Uterus (tissue), 4 donors: ENCODE measurements at places on chromosomes 16 and 17. TPM values are rescaled to one million over a fixed set of nuclear protein-coding genes. Genes with fewer than 3 reads are reported as not detected.

DNA sequence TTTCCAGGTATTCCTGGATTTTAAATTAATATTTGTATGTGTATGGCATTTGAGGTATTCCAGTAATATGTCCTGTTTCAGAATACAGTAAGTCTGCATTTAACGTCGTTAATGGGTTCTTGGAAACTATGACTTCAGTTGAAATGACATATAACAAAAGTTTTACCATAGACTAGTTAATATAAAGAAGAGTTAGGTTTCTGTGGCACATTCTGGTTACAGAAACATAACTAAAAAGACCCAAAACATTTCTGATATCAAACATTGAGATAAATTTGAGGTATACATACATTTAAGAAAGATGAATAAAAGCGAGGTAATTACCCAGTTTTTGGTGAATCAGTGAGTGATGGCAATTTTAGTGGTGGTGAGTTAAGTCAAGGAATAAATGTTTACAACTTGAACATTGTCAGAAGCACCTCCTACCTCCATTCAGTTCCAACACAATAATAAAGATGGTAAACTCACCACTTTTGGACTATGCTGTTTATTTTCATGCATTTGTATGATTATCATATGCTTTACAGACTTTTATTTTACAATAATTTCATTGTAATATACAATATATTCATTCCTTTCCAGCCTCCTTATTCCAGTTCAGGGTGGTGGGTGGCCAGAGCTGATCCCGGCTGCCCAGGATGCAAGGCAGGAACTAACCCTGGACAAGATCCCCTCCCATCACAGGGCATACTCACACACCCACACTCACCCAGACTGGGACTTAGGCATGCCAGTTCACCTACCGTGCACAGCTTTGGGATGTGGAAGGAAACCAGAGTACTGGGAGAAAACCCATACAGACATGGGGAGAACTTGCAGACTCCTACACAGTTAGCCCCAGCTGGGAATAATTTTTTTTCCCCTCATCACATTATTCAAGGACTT is 9.7 kb downstream of the LUC7L3 start:
- no peak for DNase-seq

DNA sequence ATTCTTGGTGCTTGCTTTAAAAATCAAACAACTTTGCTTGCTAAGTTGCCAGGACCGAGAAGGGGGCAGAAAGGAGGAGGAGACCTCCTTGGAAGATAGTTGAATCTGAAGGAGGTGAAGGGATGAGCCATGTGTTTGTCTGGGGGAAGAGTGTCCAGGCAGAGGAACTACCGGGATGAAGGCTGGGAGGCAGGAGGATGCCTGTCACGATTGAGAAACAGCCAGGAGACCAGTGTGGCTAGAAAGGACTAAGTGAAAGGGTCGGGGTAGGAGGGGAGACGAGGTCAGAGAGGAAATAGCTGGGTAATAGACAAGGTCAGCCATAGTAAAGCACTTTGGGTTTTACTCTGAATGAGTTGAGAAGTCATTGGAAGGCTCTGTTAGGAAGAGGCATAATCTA is 38.9 kb upstream of the CSNK2A2 start:
- no peak for DNase-seq

GRCh38 chr16:67995423-67995822 is 3.9 kb downstream of the DPEP2 start:
- no peak for DNase-seq

DNA sequence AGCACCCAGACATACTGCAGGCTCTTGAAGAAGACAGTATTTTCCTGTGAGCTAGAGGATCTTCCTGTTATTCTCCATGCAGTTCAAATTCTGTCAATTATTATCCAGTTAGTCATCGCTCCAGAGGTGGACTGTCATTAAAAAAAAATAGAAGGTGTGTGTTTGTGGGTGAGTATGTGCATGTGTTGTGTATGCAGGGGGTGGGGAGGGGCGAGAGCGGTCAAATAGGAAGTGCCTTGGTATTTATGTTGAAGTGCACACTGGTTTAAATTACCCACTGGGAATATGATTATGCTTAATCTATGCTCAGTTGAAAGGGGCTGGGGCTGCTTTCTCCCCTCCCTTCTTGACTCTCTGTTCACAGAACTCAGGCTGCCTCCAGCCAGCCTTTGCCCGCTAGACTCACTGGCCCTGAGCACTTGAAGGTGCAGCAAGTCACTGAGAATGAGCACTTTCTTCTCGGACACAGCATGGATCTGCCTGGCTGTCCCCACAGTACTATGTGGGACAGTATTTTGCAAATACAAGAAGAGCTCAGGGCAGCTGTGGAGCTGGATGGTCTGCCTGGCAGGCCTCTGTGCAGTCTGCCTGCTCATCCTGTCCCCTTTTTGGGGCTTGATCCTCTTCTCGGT is at the start of gene HSD17B2:
HSD17B2 (plus strand) TSS at position 273 of the 632 bp plus-strand sequence; CDS start at position 445, 172 bp downstream.
- no peak for DNase-seq

SRL gene
- total RNA-seq, result 0.29 TPM

MEIOC gene
- total RNA-seq, result not detected

- DNase-seq, result no peak
These were observed 41.6 kb downstream of the MYO1D start for GRCh38 chr17:32835291-32835761.

GRCh38 chr17:30299000-30299399 is 7.3 kb upstream of the BLMH start:
- no peak for DNase-seq

DNA sequence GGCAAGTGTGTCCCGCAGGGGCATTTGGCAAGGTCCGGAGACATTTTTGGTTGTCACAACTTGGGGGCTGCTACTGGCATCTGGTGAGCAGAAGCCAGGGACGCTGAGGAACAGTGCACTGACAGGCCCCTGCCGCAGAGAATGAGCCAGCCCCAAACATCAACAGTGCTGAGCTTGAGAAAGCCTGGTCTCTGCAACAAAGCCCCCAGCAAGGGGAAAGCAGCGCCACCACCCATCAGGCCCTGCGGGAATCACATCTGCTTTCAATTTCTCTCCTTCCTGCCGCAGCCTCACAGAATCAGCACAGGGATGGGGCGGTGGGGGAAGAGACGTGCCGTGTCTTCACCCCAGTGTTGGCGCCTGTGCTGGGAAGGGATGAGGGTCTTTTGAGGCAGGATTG is 14.8 kb upstream of the PRPSAP1 start:
- no peak for DNase-seq

ZP2 gene
- not detected for total RNA-seq

ATP2A1 gene
- 1.6 TPM for total RNA-seq

GRIN2C gene
- not detected for total RNA-seq

DNA sequence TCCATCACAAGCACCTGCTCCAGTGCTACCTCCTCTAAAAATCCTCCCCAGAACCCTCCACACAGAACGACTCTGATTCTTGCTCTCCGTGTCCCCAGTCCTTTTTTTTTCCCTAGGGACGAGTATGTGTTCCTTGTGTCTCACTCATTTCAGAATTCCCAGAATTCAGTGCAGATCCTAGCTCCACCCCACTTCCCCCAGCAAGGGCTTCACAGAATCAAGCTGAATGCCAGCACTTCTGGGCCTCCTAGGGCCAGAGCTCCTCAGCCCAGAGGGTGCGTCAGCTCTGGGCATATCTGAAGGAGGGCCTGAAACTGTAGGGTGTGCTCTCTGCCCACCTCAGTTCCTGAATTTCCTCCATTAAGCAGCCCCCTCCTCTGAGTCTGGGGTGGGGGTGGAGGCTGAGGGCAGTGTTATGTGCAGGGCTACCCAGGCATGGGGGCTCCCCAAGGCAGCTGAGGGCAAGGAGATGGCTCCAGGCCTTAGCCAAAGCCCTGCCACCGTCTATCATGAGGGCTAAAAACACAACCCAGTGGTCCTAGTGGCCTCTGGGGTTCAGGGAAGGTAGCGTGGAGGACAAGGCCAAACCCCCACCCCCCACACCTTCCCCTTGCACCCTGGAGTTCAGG is 6.5 kb downstream of the UNC119 start:
- no peak for DNase-seq

LRRC37B gene
- total RNA-seq, result 23.4 TPM

WNT3 gene
- total RNA-seq, result 0.46 TPM

DNA sequence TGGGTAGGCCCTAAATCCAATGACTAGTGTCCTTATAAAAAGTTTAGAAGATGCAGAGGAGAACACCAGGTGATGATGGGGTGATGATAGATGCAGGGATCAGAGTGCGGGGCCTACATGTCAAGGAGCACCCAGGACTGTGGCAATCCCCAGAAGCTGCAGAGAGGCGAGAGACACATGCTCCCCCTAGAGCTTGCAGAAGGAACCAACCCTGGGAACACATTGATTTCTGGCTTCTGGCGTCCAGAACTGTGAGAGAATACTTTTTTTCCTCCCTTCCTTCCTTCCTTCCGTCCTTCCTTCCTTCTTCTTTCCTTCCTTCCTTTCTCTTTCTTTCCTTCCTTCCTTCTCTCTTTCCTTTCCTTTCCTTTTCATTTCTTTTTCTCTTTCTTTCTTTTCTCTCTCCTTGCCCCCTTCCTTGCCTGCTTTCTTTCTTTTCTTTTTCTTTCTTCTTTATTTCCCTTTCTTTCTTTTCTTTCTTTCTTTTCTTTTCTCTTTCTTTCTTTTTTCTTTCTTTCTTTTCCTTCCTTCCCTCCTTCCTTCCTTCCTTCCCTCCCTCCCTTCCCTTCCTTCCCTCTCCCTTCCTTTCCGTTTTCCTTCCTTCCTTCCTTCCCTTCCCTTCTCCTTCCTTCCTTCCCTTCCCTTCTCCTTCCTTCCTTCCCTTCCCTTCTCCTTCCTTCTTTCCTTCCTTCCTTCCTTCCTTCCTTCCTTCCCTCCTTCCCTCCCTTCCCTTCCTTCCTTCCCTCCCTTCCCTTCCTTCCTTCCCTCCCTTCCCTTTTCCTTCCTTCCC is 134.3 kb downstream of the HAPSTR1 start:
- no peak for DNase-seq

DNA sequence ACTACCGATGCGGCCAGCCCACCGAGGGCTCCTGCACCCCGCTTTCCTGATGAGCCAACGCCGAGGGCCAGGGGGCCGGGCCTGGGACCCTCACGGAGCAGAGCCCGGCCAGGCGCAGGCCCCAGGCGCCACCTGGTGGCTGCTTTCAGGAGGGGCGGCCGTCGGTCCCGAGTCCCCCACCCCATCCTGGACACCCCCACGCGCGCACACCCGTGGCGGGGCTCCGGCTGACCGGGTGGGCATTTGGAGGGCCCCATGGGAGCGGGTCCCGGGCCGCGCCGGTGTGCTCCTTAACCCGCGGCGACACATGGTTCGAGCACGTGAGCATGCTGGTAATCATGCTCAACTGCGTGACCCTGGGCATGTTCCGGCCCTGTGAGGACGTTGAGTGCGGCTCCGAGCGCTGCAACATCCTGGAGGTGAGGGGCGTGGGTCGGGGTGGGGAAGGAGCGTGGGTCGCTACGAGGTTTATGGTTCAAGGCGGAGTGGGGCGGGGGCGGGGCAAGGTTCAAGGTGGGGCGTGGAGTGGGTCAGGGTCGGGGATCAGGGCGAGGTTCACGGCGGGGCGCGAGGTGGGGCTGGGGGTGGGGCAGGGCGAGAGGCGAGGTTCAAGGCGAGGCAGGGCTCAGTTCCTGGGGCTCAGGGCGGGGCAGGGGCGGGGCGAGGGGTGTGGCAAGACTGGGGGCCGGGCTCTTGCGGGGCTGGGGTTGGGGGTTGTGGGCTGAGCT is 30.2 kb downstream of the TPSG1 start:
- DNase-seq, result no peak

DNA sequence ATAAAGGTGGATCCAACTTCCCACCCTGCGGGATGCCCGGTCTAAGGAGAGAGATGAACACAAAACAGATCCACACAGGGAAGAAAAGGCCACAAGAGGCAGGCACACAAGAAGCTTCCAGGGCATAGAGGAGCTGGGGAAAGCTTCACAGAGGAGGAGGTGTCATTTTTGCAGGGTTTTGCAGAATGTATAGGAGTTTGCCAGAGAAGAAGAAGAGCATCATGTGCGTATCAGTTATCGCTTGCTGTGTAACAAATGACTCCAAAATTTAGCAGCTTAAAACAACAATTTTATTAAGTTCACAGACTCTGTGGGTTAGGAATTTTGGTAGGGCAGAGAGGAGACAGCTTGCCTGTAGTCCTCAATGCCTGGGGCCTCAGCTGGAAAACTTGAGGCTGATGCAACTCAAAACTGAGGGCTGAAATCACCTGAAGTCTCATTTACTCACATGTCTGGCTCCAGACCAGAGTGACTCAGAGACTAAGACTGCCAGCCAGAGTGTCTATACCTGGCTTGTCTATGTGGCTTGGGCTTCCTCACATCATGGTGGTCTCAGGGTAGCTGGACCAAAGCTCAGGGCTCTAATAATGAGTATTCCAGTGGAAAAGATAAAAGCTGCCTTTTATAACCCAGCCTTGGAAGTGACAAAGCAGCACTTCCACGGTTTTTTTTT is 33.9 kb upstream of the ZNF423 start:
- DNase-seq, result no peak

KRT32 gene
- not detected for total RNA-seq

- peak; percentile 67 for DNase-seq
These were observed 1.4 kb downstream of the NOTUM start for GRCh38 chr17:81959362-81960129.

GRCh38 chr16:29198731-29199521 is 207.6 kb downstream of the NPIPB11 start:
- peak; percentile 21 for DNase-seq

GRCh38 chr17:31279401-31279800 is 17.6 kb downstream of the OMG start:
- DNase-seq, result no peak

NPIPB13 gene
- total RNA-seq, result 10.8 TPM

DNA sequence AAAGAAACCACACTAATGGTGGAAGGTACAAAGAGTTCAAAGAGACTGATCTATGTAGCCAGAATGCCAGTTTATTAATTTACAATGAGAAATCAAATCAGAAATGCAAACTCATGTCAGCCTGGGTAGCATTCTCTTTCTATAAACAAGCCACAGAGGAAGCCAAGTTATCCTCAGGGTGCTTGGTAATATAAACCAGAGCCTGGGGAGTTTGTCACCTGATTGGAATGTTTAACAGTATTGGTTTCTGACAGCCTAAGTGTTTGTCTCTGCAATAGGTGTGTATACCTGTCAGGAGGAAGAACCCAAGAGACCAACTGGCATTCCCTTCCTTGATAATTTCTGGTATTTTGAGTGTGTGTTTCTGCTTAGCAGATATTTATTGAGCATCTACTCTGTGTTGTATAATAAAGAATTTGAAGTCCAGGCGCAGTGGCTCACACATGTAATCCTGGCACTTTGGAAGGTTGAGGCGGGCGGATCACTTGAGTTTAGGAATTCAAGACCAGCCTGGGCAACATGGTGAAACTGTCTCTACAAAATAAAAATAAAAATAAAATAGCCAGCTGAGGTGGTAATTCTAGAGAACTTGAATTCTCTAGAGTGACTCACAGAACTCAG is 3.1 kb upstream of the C17orf58 start:
- no peak for DNase-seq

GRCh38 chr17:33528846-33529245 is 235.8 kb upstream of the ASIC2 start:
- no peak for DNase-seq

DNA sequence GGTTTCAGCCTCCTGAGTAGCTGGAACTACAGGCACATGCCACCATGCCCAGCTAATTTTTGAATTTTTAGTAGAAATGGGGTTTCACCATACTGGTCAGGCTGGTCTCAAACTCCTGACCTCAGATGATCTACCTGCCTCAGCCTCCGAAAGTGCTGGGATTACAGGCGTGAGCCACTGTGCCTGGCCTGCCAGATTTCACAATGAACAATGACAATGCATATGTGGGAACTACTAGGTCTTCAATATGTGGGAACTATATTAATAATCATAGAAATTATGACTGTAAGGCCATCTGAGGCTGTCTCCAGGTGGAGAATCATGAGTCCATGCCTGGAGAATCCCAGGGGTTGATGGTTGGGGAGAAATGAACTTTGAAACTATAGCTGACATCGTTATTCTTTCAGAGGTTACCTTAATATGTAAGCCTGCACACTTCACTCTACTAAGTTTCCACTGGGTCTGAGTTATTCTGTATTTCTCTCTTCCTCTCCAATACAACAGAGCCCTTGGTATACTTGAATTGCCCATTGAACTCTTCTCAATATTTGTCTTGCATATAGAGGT is 7.2 kb upstream of the DRC7 start:
- peak; percentile 5 for DNase-seq
